Amniotic stem cell (primary cell): ENCODE measurements at places on chromosomes 11 and 22.

GRCh38 chr11:133905677-133906156 lies 51.1 kb downstream of the IGSF9B start:
- DNase-seq, result no peak

DNA sequence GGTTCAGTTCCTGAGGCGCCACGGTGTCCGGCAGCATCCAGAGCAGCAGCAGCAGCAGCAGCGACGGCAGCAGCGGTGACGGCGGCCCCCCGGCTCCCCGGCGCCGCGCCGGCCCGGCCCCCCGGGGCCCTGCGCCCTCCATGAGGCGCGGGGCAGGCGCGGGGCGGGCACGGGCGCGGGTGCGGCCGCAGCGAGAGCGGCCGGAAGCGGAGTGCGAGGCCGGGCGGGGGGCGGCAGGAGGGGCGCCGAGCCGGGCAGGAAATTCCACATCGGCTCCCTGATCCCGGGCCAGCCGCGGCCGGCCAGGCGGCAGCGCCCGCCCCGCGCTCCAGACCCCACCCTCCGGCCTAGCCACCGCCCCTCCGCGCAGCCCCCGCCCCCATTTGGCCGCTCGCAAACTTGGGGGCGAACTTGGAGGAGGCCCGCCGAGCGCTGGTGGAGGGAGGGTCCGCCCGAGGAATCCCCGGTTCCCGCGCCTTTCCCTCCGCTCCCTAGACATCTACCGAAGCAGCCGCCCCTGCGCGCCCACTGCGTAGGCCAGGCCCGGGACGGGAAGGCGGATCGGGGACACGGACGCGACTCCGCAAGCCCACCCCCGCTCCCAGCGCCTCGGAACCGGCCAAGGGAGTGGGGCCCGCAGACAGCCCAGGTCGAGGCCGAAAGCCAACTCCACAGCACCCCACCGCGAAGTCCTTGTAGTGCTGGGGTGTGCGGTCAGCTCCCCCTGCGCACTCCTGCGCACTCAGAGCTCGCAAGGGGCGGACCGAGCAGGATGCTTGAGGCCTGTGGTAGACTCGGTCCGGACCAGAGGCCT lies at the start of gene SCARF2:
Gene SCARF2, minus strand, starts transcription at position 213 of the 814 bp plus-strand sequence. Its CDS starts 71 bp downstream, at position 142.
- no peak for DNase-seq

DNA sequence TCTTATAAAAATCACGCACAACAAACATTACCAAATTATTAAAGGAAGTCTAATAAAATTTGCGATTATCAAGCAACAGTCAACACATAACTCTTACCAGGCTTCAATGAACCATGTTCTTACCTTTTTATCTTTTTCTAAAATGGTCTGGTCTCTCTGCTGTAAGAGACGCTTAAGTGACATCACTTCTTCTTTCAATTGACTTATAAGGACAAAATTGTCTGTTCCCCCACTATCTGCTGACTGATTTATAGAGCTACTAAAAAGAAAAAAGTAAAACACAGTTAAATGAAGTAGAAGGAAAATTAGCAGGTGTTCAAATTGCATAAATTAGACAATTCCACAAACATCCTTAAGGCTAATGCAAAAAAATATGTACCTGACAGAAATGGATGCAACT lies 10.9 kb downstream of the FAM76B start:
- DNase-seq, result no peak

GRCh38 chr22:41521126-41521525 lies 23.1 kb downstream of the POLR3H start:
- no peak for DNase-seq

- no peak for DNase-seq
Observed at GRCh38 chr22:40326905-40327735, 19.2 kb upstream of the ADSL start.

DNA sequence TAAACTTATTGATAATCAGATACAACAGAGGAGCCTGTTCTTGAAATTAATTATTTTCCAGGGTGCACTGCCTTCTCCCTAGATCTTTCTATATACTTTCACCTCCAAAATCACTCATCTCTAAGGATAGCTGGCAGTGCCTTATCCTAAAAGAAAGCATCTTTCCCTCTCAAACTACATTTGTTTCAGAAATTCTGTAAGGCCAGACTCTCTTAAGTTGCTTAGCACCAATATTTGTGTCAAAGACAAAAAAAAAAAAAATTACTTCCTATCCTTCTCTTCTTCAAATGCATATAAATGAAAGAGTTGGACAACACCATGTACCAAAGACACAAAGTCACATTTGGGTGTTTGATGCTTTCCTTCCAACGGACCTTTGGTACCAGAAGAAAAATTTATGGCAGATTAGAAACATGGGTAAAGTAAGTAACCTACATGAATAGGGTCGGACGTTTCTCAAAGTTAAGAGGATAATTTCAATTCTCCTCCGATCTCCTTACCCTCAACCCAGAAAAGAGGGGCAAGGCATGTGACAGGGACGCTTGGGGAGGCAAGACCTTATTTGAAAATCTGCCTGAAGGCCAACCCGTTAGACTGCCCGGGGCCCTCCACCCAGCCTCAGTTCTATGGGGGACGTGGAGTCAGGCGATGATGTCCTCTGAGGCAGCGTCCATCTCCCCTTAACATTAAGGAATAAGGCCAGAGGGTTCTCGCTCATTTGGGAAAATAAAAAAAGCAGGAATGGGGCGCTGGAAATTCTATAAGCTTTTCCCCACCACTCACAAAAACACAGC lies 66.3 kb downstream of the ETS1 start:
- no peak for DNase-seq

GRCh38 chr11:105611572-105612441 lies 1.9 kb downstream of the GRIA4 start:
- no peak for DNase-seq
